ENCODE measurements at places on chromosomes 4 and X. TPM values are rescaled to one million over a fixed set of nuclear protein-coding genes. Genes with fewer than 3 reads are reported as not detected.

Gene DUSP21
- not detected for total RNA-seq

Gene SOD3
- total RNA-seq = 380 TPM

Gene CCDC158
- 1.6 TPM for total RNA-seq

Gene IL3RA
- 6.3 TPM for total RNA-seq

Gene BTK
- total RNA-seq = 7.8 TPM

Gene TMSB15A
- total RNA-seq = 0.55 TPM

Gene PWWP3B
- total RNA-seq = not detected

Gene SPANXB1
- not detected for total RNA-seq

Gene XK
- total RNA-seq = 0.93 TPM

Gene CPZ
- 10.0 TPM for total RNA-seq

Gene RHOXF2B
- not detected for total RNA-seq

GRCh38 chr4:107006218-107006617 lies 29.9 kb downstream of the DKK2 start:
- H3K36me3 ChIP-seq = no peaks in the 10 kb centered on the region
- peaks cover 1% of the 10 kb centered on the region for H3K27me3 ChIP-seq
- peaks cover 2% of the 10 kb centered on the region for H3K4me1 ChIP-seq
- DNase-seq = no peak
- H3K4me3 ChIP-seq = no peak overlapping the region

DNA sequence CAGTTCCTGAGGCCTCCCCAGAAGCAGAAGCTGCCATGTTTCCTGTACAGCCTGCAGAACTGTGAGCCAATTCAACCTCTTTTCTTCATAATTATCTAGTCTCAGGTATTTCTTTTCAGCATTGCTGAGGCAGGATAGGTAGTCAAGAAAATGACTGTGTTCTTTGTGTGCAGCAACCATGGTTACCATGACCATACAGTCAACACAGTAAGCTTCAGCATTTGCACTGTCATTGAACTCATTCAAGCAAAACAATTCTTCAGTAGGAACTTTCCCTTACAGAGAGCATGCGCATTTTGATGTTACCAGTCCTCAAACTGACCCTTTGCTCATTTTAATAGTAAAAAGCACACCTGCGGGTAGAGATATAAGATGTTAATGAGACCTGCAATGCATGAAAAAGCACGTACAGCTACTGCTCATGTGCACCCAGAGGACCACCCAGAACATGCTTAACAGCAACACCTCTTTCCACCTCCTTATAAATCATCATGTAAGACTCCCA lies 180.8 kb downstream of the PRKX start:
- DNase-seq = no peak
- H3K27me3 ChIP-seq = no peaks in the 10 kb centered on the region
- H3K27ac ChIP-seq = no peak overlapping the region
- H3K4me3 ChIP-seq = no peak overlapping the region

DNA sequence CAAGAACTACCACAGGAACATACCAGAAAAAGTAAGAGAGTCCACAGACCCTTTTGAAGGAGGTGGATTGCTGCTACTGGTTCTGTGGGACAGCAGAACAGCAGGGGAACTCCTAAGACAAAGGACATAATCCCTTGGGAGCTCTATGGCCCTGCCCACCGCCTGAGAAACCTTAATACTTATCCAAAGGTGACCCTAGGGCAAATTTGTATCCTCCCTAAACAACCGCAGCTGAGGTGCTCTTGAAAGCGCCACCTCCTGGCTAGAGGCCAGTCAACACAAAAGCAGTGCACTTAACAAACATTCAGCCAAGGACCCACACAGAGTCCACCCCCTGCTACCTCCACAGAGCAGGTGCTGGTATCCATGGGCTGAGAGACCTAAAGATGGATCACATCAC lies 136.8 kb downstream of the ADAM29 start:
- no peak overlapping the region for H3K4me3 ChIP-seq
- DNase-seq = no peak
- no peaks in the 10 kb centered on the region for H3K27me3 ChIP-seq
- no peaks in the 10 kb centered on the region for H3K36me3 ChIP-seq
- H3K27ac ChIP-seq = no peak overlapping the region
- no peaks in the 10 kb centered on the region for H3K4me1 ChIP-seq

- H3K27me3 ChIP-seq = no peaks in the 10 kb centered on the region
- H3K36me3 ChIP-seq = no peaks in the 10 kb centered on the region
- no peak for DNase-seq
- peak overlapping the region; percentile 88 for H3K27ac ChIP-seq
- H3K4me1 ChIP-seq = no peaks in the 10 kb centered on the region
Measured at GRCh38 chrX:13689741-13690211, 848 bp downstream of the RAB9A start.

- no peak overlapping the region for H3K27ac ChIP-seq
- H3K36me3 ChIP-seq = no peaks in the 10 kb centered on the region
- DNase-seq = no peak
- no peaks in the 10 kb centered on the region for H3K4me1 ChIP-seq
Measured at GRCh38 chrX:23786268-23786815, 3.4 kb downstream of the SAT1 start.

- H3K4me3 ChIP-seq = no peak overlapping the region
- no peaks in the 10 kb centered on the region for H3K27me3 ChIP-seq
- H3K4me1 ChIP-seq = no peaks in the 10 kb centered on the region
- no peak for DNase-seq
- H3K36me3 ChIP-seq = no peaks in the 10 kb centered on the region
Measured at GRCh38 chr4:127304356-127304755, 328.4 kb upstream of the INTU start.

GRCh38 chrX:109472939-109473735 lies 8.7 kb downstream of the GUCY2F start:
- no peaks in the 10 kb centered on the region for H3K4me1 ChIP-seq
- no peaks in the 10 kb centered on the region for H3K36me3 ChIP-seq
- DNase-seq = peak; percentile 50

- H3K36me3 ChIP-seq = no peaks in the 10 kb centered on the region
- peak within 1 kb of the TSS; percentile 97 for H3K4me3 ChIP-seq
- H3K27me3 ChIP-seq = no peaks in the 10 kb centered on the region
- peak within 1 kb of the TSS; percentile 100 for H3K27ac ChIP-seq
Measured at GRCh38 chrX:24149351-24150050, at the start of gene ZFX. Gene ZFX (plus strand): TSS chrX:24149729. CDS start chrX:24172743, 23,014 bp downstream.

DNA sequence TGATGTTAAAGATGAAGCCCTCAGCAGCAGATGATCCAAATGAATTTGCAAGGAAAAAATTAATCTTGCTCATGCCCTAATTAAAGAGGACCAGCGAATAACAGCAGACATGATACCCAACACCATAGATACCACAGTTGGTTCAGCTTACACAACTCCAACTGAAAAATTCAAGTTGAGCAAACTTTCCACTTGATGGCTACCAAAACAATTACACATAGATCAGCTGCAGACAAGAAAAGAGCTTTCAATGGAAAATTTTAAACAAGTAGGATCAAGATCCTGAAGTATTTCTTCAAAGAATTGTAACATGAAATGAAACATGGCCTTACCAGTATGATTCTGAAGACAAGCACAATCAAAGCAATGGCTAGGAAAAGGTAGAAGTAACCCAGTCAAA lies 90.0 kb downstream of the KLHL13 start:
- H3K36me3 ChIP-seq = no peaks in the 10 kb centered on the region
- H3K27ac ChIP-seq = no peak overlapping the region
- DNase-seq = no peak
- no peaks in the 10 kb centered on the region for H3K4me1 ChIP-seq

DNA sequence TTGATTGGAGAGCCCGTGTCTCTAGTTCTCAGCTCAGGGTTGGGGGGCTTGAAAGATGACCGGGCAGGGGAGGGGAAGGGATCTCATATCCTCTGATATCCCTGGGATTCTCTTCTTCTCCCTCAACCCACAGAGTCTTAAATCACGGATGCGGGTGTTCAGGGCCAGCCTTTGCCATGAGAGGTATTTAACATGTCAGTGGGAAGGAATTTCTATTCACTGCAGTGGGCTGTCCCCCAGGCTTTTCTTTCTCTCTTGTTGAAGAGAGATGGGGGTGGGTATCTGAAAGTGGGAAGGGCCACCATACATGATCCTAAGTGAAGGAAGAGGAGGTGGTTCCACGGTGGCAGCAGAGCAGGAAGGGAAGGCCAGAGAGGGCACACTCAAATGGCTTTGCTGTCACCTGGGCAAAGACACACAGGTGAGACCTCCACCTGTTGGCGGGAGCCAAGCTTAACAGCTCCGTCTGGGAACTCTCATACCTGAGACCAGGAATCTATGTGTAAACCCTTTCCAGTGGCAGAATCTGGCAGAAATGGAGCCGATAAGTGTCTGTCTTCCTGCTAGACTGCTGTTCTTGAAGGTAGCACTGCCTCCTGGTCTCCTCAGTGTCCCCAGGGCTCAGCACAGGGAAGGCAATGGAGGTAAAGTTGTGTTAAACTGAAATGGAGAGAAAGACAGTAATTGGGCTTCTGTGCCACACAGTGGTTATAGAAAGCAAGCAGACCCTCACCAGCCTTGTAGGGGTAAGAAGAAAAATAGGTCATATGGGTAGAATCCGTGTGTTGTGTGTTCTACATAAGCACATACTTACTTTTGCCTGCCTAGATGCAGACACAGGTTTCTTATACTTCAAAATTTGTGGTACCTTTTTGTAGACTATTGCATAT lies 49.4 kb downstream of the RHOH start:
- H3K36me3 ChIP-seq = no peaks in the 10 kb centered on the region
- no peak overlapping the region for H3K4me3 ChIP-seq
- H3K27ac ChIP-seq = no peak overlapping the region
- H3K27me3 ChIP-seq = no peaks in the 10 kb centered on the region

- H3K4me3 ChIP-seq = no peak overlapping the region
- H3K27ac ChIP-seq = no peak overlapping the region
- no peak for DNase-seq
- no peaks in the 10 kb centered on the region for H3K27me3 ChIP-seq
Measured at GRCh38 chr4:24417206-24417605, 167.1 kb downstream of the DHX15 start.

- no peaks in the 10 kb centered on the region for H3K4me1 ChIP-seq
- no peak overlapping the region for H3K27ac ChIP-seq
- DNase-seq = no peak
- H3K4me3 ChIP-seq = no peak overlapping the region
Measured at GRCh38 chr4:186158021-186158813, 33.1 kb upstream of the CYP4V2 start.

DNA sequence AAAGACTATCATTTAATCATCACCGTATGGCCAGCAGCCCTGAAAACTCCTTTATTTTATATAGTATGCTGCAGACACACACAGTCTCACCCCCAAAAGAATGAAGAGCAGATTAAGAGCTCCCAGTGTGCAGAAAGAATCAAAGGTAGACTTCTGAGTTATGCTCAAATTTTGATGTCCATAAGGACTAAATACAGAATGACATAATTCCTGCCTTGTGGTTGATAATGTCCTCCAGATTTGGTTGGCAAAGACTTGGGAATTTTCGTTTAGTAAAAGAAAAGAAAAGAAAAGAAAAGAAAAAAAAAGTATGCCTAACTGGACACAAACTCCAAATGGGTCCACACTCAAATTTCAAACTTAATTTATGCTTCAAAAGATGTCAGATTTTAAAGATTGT lies 118.1 kb upstream of the PLAC1 start:
- no peak for DNase-seq
- H3K36me3 ChIP-seq = no peaks in the 10 kb centered on the region
- H3K27ac ChIP-seq = no peak overlapping the region
- H3K4me3 ChIP-seq = no peak overlapping the region

- H3K4me1 ChIP-seq = no peaks in the 10 kb centered on the region
- DNase-seq = no peak
- no peak overlapping the region for H3K4me3 ChIP-seq
- no peaks in the 10 kb centered on the region for H3K36me3 ChIP-seq
- no peak overlapping the region for H3K27ac ChIP-seq
Measured at GRCh38 chrX:53930515-53931380, 113.5 kb downstream of the PHF8 start.

DNA sequence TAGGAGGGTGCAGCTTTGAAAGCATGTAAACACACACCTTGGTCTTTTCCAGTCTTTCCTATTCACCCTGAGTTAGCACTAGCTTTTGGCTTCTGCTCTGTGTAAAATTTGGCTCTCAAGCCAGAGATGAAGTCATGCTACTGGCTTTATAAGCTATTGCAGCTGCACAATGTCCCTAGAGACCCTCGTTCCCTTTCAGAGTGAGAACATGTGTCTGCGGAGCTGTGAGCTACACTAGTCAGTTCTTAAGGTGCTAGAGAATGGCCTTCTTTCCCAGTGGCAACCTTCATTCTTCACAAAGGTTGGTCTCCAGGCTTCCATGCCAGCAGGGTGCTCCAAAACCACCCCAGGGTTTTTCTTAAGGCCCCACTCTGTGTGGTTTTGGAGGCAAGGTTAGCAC lies 199.1 kb downstream of the SPATA18 start:
- DNase-seq = no peak
- H3K27me3 ChIP-seq = no peaks in the 10 kb centered on the region
- H3K4me3 ChIP-seq = no peak overlapping the region
- H3K4me1 ChIP-seq = peaks cover 2% of the 10 kb centered on the region
- H3K27ac ChIP-seq = no peak overlapping the region

- no peak overlapping the region for H3K4me3 ChIP-seq
- H3K27me3 ChIP-seq = no peaks in the 10 kb centered on the region
- DNase-seq = no peak
- no peaks in the 10 kb centered on the region for H3K4me1 ChIP-seq
- no peaks in the 10 kb centered on the region for H3K36me3 ChIP-seq
Measured at GRCh38 chrX:23945206-23945605, 37.4 kb downstream of the CXorf58 start.

- H3K4me1 ChIP-seq = no peaks in the 10 kb centered on the region
- no peak for DNase-seq
- no peak overlapping the region for H3K27ac ChIP-seq
- no peaks in the 10 kb centered on the region for H3K27me3 ChIP-seq
- H3K36me3 ChIP-seq = no peaks in the 10 kb centered on the region
Measured at GRCh38 chr4:109939190-109939589, 26.5 kb downstream of the EGF start.

DNA sequence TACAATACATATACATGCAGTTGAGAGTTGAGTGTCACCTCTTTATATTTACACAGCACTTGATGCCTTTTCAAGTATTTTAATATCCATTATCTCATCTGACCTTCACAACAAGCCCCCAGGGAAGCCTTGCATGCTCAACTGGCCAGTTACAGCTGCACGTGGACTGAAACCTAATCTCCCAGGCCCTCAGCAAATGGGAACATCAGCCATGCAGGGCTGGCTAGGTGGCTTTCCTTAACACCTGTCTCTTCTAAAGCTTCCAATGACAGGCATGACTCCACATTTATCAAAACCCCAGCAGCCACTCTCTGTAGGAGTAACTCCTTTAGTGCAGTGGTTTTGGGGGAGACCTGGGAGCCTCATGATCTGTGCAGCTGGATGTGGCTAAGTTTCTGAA lies 56.4 kb downstream of the PHKA2 start:
- H3K4me1 ChIP-seq = no peaks in the 10 kb centered on the region
- no peak for DNase-seq
- H3K36me3 ChIP-seq = peaks cover 3% of the 10 kb centered on the region
- H3K27ac ChIP-seq = no peak overlapping the region
- H3K4me3 ChIP-seq = no peak overlapping the region

DNA sequence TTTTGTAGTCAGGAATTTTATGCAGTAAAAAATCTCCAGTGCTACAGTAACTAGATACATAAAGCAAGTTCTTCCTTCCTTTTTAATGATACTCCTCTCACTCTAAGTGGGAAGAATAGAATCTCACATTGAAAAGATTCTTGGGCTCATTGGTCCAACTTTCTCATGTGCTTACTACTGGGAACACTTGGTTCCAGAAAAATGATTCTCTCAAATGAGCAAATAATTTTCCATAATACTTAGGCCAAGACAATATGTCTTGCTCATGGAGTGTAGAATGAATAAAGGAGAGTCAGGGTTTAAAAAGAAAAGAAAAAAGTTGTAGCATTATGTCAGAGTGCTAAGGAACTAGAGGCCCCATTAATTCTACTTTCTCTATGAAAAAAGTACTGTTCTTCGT lies 197.8 kb downstream of the RASL11B start:
- H3K27me3 ChIP-seq = no peaks in the 10 kb centered on the region
- peak overlapping the region; percentile 5 for H3K27ac ChIP-seq
- no peak overlapping the region for H3K4me3 ChIP-seq
- DNase-seq = no peak
- peaks cover 6% of the 10 kb centered on the region for H3K4me1 ChIP-seq

Data from aorta (tissue), 5 donors.